ENCODE measurements at places on chromosomes 11 and 22.

- no peak for ATAC-seq
Measured at GRCh38 chr11:116976941-116977570, 121.2 kb downstream of the SIK3 start.

DNA sequence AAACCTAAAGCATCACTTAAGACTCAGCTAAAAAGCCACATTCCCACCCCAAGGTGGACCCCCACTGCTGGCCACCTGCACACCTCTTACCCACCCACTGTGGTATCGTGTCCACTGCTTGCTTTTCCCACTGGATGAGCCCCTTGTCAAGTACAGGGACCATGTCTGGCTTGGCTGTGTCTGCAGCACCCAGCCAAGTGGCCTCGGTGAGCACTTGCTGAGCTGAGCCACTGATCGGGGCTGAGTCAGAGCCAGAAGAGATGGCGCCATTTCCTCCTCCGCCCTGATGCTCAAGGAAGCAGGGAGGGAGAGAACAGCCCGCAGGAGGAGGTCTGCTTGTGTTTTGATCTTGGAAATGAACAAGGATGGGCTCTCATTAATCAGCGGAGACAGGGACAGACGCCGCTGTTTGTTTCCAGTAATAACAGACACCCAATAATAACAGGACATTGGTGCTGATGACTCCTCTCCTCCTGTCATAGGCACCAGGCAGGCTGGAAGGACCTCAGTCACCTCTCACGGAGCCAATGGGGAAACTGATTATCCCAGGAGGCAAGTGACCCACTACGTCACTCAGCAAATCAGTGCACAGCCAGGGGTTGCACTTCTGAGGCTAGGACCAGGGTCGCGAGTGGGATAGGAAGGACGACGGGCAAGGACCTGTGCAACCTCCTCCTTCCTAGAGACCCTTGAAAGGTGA, 85.2 kb upstream of the RTL6 start:
- no peak for ATAC-seq

DNA sequence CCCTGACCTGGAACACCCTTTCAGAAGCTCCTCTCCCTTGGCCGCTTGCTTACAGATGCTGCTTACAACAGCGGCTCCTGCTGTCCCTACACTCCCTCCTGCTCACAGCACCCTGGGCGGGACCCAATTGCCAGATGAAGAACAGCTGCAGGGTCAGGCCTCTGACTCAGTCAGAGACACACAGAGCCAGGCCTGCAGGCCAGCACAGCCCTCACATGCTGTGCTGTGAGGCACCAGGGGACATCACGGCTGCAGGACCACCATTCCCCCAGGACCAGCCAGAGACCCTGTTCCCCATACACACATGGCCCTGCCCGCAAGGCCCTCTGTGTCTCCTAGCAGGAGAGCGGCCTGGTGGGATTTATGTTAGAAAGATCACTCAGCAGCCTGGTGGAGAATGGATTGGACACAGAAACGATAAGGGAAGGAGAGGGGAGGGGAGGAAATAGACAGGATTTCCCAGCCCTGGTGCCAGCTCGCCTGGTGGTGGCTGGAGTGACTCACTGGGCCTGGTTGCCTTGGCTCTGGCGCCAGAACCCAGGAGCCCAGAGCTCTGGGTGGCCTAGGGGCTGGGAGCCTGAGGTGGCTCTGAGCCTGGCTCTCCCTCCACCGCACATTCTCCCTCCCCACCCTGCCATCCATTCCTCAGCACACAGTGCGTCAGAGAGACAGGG, 6.7 kb downstream of the CAPN5 start:
- peak; percentile 98 for ATAC-seq

DNA sequence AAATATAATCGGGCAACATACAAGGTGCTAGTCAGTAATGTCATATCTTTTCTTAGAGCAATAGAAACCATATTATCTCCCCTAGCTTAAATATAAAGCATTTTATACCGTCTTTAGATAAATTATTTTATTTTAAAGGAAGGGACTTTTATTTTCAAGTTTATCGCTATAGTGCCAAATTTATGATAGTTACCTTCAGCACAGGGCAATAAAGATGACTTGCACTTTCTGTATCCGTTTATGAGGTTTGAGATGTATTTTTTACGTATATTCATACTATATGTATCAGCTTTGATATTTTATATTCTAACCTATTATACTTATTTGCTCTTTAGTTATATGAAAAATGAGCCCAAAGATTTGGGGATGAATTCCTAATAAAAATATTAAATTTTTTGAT, 61.6 kb upstream of the CARD18 start:
- no peak for ATAC-seq

DNA sequence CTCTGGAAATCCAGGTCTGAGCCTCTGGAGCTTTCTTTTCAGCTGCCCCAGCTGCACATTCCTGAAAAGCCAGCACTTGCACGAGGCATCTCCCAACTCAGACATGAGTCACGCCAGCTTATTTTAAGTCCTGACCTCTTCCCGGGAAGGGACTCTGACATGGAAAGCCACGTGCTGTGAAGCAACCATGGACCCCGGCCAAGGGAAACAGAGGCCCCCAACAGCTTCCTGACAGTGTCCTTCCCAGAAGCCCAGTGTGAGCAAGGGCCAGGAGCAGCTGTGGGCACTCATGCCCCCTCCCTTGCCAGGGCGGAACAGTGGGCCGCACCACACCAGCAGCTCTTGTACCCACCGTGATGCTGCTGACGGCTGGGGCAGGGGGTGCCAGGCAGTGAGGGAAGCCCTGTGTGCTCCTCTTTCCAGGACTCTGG, 118.8 kb upstream of the CADM1 start:
- ATAC-seq: peak; percentile 74

All from SK-N-SH treated with all-trans-retinoic acid at 6 μM for 48 hours (cell line).